ENCODE measurements at places on chromosomes 6 and 20.

GRCh38 chr20:32078791-32079190 is 26.7 kb downstream of the HCK start:
- DNase-seq = no peak

DNA sequence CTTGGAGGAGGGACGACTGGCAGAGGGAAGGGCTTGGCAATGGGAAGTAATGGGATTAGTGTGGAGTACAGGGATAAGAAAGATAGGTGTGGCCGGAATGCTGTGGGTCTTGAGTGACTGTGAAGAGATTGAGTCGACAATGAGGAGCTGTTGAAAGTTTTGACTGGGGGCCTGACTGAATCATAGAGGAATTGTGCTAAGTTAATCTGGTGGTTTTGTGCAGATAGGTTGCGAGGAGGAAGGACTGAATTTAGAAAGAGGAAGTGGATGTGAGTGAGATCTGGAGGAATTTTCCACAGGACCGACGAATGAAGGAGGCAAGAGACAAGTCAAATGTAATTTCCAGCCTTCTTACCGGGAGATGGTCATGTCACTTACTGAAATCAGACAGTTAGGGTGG is 143.9 kb upstream of the RALGAPA2 start:
- no peak for DNase-seq

DNA sequence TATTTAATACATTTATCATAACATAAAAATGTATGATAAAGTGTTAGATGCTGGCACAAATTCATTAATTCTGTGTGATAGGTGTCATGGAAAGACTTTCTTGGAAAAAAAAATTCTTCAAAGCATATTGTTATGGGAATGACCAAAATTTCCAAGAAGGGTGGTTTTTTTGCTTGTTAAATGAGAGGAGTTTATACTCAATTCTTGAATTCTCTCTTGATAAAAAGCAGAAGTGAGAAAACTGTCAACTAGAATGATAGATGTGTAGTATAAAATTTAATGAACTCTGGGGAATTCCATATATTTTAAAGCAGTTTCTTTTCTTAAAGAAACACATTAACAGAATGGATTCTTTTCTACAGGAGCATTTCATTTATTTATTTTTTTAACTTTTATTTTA is 62.0 kb upstream of the SNAP91 start:
- DNase-seq = no peak

DNA sequence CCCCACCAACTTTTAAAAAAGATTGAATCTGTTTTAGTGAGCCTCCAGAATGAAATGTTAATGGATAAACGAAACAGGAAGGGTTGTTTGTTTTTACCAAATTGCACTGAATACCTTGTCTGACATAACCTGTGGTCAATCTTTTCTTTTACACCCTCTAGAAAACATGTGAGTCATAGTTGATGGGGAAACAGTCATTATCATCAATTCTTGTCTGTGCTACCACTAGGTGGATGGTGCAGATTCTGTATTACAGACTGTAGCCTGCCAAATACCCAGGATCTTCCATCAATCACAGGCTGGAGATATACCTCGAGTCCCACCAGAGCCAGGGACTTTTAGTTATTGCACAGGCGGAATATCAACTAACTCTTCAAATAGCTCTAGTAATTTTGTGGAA is 29.5 kb upstream of the PKIB start:
- DNase-seq = no peak

DNA sequence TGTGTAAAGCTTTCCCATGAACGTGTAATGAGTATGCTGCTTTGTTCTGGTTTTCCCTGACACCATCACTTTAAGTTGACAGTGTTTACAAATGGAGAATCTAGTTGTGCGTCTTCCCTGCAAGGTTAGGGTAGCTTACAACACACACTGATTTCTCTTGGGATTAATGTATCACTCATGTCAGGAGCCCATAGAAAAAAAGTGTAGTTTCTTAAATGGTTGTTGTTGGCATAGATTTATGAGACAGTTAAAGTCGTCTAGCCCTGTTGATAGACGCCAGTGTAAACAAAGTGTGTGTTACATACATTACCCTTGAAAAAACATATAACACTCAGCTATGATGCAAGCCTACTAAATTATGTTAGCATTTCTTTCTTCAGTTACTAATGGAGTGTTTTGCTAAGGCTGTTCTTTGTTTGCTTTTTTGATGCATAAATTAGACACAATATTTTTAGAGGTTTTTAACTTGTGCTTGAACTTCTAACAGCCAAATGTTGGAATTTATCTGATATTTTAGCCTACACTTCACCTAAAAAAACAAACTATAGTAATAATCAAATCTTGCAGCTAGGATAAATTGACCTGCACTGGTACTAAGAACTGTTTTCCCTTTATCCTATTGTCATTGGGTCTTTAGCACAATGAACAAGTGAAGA is 88.6 kb downstream of the RNF217 start:
- no peak for DNase-seq

DNA sequence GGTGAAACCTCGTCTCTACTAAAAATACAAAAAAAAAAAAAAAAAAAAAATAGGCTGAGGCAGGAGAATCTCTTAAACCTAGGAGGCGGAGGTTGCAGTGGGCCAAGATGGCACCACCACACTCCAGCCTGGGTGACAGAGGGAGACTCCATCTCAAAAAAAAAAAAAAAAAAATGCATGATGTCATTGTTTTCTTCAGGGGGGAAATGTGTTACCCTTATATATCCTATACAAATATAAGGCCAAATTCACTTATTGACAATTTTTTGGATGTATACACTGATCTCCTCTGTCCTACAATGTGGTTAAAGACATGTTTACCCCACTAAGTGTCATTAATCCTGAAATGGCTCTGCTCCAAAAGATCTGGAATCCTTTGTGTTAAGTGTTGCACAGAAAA is 73.1 kb downstream of the TPBG start:
- DNase-seq = no peak

- no peak for DNase-seq
These were observed 5.6 kb downstream of the SLC17A5 start for GRCh38 chr6:73648166-73648565.

GRCh38 chr6:30826961-30827342 is 57.4 kb upstream of the DDR1 start:
- DNase-seq = no peak

DNA sequence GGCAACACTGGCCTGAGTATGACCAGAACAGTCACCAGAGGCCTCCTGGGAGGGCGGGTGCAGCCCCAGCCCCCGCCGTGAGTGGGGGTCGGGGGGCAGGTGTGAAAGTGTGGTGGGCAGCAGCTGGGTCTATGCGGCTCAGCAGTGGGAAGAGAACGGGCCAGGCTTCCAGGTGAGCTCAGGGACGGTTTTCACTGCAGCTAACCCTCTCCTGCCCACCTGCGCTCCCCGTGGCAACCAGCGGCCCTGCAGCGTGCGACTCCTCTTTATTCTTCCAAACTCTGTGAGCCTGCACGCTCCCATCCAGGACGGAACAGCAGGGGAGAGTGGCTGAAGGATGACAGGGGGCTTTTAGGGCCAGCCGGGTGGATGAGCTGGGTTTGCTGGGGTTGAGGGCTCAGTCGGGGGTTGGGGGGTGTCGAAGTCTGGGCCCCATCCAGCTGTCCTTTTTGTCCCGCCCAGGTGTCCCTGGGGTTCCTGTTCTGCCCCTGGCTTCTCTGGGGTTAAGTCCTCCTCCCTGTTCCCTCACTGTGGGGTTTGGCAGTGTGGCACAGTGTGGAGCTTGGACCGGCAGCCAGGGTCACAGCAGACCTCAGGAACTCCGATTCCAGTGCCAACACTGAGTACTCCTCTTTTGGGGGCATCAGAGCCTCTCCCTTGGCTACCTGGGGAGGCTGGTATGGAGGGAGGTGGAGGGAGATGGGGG is 859 bp upstream of the BIRC7 start:
- peak; percentile 26 for DNase-seq

DNA sequence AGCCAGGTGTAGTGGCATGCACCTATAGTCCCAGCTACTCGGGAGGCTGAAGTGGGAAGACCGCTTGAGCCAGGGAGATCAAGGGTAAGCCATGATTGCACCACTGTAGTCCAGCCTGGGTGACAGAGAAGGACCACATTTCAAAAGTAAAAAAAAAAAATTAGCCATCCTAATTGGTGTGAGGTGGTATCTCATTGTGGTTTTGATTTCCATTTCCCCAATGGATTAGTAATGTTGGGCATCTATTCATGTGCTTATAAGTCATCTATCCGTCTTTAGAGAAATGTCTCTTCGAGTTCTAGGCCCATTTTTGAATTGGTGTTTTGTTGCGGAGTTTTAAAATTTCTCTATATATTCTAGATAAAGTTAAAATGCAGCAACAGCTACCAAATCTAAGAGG is 21.7 kb downstream of the ABHD12 start:
- DNase-seq = no peak

Data from NAMALWA (cell line).